CD4-positive, alpha-beta T cell treated with Interleukin-17A for 1 hour (primary cell): ENCODE measurements at places on chromosomes 4 and X.
A peak's percentile ranks its signal among the peaks of the same experiment; 100 is the strongest.

GRCh38 chrX:130741584-130741983, 161.4 kb downstream of the ENOX2 start:
- no peak for DNase-seq

DNA sequence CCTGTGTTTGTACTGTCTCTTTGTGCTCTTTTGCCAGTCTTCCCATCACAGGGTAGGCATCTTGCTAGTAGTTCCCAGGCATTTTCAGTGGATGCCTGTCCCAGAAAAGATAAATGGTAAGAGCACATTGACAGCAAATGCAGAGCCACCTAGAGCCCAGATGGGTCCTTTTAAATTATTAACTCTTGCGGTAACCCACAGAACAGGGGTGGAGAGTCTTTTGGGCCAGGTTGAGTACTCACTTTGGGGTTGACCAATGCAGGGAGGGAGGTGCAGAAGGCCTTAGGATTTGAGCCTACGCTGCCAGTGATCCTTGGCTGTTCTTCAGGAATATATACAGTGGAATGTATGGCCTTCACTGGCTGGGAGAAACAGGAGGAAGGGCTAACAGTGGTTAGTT, 173.8 kb downstream of the MSN start:
- no peak for DNase-seq

- DNase-seq: no peak
Observed at GRCh38 chr4:176334066-176334465, 14.3 kb downstream of the SPCS3 start.

- DNase-seq: no peak
Observed at GRCh38 chrX:69034451-69034850, 130.8 kb downstream of the PJA1 start.

GRCh38 chrX:68644861-68645260, 2.6 kb upstream of the STARD8 start:
- no peak for DNase-seq

DNA sequence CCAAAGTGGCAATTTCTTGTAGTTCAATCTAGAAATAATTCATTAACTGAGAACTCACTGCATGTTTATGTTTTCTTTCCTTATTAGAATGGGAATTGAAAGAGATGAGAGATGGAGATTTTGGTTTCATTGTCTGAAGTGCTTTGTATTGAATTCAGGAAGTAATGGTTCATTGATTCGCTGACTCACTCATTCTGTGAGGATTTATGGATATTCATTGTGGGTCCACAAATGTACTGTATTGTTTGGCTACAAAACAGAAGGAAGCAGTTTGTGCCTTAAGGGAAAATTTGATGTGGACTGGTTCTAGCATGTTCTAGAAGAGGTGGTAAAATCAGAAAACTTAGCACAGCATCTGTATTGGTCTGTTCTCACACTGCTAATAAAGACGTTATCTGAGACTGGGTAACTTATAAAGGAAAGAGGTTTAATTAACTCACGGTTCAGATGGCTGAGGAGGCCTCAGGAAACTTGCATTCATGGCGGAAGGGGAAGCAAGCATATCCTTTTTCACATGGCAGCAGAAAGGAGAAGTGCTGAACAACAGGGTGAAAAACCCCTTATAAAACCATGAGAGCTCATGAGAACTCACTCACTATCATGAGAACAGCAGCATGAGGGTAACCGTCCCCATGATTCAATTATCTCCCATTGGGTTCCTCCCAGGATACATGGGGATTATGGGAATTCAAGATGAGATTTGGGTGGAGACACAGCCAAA, 132.3 kb upstream of the VCX3A start:
- no peak for DNase-seq

GRCh38 chr4:52863324-52863723, 1.2 kb downstream of the RASL11B start:
- no peak for DNase-seq

DNA sequence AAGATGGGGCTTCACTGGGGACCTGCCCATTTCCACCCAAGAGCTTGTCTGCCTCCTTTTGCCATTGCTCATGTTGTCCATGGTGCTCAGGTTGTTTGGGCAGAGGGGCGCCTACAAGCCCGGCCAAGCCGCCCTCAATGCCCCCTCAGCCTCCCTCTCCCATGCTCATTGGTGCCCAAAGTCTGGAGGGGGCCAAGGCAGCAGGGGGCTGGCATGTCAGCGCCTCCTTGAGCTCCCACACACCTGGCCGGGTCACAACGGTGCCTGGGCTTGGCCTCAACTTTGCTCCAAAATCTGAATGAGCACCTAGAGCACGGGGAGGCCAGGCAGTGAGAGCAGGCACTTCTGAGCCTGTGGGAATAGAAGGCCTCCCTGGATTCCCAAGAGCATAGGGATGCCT, 1598.8 kb downstream of the PCDH7 start:
- DNase-seq: no peak

DNA sequence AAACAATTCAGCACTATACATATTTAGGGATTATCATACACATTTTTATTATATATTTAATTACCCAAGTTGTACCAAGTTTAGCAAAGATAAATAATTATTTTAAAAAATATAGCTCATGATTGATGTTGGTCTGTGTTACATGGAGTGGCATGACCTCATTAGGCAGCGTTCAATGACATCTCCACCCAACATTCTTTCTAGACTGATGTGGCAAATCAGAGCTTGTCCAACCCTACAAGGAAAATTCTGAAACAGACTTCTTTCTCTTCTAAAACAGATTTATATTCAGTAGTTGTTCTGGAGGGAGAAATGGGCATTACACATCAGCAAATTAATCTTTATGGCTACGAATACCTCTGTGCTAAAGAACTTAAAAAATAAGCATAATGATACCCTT, 189.7 kb downstream of the PDGFC start:
- no peak for DNase-seq

DNA sequence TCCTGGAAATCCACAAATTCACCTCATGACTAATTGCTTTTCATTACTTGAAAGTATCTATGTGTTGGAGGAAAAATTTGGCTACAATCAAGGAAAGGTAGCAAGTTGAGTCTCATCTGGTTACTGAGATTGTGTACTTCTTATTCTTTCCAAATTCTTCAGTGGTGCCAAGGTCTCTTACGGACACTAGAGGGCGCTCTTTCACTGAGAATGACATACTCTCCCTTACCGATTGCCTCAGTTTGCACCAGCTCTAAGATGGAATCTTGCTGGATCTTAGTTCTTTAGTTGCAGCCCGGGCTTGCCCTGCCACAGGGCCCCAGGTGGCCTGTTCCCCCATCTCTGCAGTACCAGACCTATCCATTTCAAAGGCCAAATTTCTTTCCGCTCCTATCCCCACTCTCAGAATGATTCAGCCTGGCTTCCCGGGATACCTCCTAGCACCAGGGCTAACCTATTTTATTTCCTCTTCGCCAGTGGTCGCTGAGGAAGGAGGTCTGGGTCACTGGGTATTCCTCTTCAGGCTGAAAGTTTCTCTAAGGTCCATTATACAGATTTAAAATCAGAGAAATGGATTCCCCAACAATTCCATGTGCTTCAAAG, 24.6 kb upstream of the GPR50 start:
- DNase-seq: peak; percentile 48

- DNase-seq: no peak
Observed at GRCh38 chrX:31117266-31117665, 45.4 kb upstream of the FTHL17 start.

GRCh38 chr4:915041-915474, 17.1 kb downstream of the GAK start:
- DNase-seq: no peak

DNA sequence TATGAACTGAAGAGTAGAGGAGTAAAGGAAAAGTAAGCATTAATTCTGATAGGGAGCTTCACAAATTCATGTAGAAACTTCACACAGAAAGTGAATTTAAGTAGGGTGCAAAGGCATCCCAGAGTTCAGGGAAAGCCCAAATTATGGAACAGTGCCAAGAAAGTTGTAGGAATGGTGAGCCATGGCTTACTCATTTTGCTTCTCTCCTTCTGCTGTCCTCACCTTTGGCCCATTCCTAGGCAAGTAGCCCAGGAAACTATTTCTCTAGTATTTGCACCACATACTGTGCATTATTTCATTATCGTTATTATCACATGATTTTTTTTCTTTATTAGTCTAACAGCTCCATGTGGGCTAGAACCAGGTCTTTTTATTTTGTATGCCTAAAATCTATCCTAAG, 34.9 kb upstream of the IL1RAPL1 start:
- no peak for DNase-seq

DNA sequence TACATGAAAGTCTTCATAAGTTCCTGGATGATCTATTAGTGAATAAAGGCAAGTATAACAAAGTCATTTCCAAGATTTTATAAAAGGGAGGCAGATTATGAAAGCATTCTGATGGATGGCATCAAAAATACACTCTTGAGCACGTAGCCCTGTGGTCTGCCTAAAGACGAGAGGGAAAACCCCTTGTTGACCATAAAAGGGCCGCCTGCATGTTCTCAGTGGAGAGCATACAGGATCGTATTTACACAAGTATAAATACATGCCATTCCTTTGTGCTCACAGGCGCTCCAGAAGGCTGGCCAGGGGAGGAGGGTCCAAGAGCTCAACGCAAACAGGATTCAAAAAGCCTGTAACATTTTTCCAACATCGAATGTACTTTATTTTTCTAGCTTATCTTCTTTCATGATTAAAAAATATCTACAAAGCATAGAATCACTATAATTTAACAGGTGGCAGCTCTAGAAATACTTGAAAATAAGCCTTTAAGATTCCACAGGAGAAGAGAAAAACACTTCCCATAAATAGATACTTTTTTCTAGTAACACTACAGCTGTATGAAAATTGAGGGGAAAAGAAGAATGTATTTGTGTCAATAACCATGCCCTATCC, 29.6 kb downstream of the PDGFC start:
- DNase-seq: no peak

GRCh38 chrX:73214426-73215094, at the start of gene NAP1L2:
Gene NAP1L2 (minus strand): TSS chrX:73214851. CDS start chrX:73214492, 359 bp downstream.
- peak; percentile 79 for DNase-seq

DNA sequence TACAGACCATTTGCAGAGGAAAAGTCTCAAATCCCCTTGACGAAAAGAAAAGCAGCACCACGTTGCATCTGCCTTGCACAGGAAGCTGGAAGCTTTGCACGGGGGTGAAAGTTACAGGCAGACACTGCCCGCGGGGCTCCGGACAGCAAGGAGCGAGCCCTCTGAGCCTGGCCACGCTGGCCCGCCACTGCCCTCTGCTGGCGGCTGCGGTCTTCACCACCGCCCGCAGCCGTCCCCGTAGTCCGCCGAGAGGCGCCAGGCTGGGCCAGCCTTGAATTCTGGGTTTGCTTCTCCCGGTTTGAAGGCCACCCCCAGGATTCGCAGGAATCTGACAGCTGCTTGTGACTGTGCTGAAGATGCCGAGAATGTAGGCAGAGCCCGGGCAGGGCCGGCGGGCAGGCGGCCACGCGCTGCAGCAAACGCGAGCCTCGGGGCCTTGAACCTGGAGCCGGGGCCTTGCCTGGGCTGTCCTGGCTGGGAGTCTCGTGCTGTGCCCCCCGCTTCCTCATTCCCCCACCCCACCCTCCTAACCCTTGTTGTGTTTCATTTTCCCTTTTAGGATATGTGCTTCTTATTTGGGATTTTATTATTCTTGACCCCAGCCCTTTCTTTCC, 49.2 kb downstream of the ENPP6 start:
- peak; percentile 34 for DNase-seq

- DNase-seq: no peak
Observed at GRCh38 chrX:153690466-153690865, 2.7 kb downstream of the SLC6A8 start.

- no peak for DNase-seq
Observed at GRCh38 chr4:103207673-103208072, 9.5 kb upstream of the CENPE start.
